CD8-positive, alpha-beta memory T cell (primary cell): ENCODE measurements at places on chromosomes 7 and 10.

- no peak for DNase-seq
Observed at GRCh38 chr7:122402235-122402634, 97.7 kb upstream of the FEZF1 start.

GRCh38 chr7:44639671-44640321 is 33.4 kb downstream of the OGDH start:
- DNase-seq: no peak

DNA sequence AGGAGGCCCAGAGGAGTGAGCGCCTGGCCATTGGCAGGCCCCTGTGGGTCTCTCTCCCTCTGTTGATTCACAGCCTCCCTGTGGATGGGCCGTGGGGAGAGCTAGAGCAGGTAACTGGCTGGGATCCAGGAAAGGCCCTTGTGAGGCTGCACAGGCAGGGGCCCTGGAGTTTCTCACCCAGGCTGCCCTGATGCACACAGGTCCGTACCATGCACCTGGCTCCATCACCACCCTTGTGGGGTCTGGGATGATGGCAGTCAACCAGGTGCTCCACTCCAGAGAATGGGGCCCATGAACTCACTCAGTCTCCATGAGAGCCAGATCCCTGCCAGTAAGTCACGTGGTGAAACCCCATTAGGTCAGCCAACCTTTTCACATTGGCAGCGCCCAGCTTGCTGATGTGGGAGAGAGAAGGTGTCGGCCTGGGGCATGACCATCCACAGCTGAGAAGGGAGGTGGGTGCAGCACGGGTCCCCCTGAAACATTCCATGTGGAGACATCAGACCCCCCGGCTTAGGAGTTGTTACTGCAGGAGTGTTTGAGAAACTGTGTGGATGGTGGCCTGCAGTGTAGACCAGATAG is 320.8 kb downstream of the ADARB2 start:
- no peak for DNase-seq

DNA sequence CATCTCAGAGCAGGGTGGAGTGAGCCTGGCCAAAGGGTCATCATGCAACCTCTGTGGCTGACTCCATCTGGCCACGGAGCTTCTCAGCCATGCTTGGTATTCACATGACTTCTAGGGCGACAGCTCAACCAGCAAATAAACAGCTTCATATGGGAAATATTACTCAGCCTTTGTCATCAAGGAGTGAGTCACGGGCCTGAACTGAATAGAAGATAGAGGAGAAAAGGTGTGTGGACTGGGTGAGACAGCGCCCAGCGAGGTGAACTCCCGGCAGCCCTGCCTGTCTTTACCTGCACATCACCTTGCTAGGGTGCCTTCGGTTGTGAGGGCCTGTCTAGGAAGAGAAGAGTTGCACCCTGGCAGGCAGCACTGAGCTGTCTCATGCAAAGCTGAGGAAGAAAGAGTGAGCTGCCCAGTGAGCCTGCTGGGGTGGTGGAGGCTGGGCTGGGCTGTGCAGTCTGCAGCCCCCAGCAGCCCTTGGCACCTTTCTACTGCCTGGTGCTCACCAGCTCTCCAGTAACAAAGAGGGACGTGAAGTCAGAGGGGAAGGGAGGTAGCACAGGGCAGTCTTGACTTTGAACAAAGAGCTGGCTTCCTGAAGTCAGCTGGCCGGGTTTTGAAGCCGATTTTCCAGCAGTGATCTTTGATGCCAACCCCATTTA is 114.2 kb downstream of the EGFR start:
- DNase-seq: no peak

DNA sequence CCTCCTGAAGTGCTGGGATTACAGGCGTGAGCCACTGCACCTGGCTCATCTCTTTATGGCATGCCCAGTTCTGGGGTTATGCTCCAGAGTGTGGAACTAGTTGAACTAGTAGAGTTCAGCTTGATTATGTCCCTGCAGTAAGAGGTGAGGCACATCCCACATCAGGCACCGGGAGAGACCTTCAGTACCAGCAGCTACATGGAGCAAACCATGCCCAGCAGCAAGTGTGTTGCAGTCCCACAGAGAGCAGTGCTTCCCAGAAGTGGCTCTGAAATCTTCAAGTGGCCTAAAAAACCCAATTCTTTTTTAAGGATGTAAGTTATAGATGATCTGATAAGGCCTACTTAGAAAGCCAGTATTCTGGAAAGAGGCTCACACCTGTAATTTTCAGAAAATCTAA is 331.9 kb upstream of the PRKCQ start:
- no peak for DNase-seq

DNA sequence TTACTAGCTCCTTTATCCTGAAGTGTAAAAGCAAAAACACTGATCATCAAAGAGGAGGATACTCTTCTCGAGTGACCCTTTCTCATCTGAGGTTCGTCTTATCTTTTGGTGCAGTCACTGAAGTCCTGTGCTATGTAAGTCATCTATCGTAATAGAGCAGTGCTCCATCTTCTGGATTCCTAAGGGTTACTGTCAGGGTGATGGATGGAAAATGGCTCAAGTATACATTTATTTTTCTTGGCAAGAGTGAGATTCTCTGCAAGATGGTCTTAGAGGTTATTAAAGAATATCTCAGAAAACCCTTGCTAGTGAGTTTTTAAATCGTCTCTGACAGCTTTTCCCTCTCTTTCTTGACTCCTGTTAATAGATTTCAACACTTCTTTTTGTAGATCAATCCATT is 12.4 kb downstream of the PRKG1 start:
- no peak for DNase-seq
